Activated T-helper 1 cell treated with anti-CD3 and anti-CD28 coated beads, Interleukin-12 subunit alpha, Interleukin-12 subunit beta, Interleukin-2, Interleukin-4 antibody, amounts not matched to agents 30 ng/mL and 10 ng/mL and 1 ng/mL, durations not matched to agents 14 hours and 24 hours and 36 hours (primary cell): ENCODE measurements at places on chromosomes 11 and 22.

- H3K27ac ChIP-seq, result no peak overlapping the region
- H3K4me3 ChIP-seq, result no peak overlapping the region
- peaks cover 14% of the 10 kb centered on the region for H3K27me3 ChIP-seq
- no peaks in the 10 kb centered on the region for H3K36me3 ChIP-seq
Measured at GRCh38 chr11:45391168-45391850, 105.2 kb upstream of the SYT13 start.

- no peaks in the 10 kb centered on the region for H3K27me3 ChIP-seq
- H3K27ac ChIP-seq, result no peak overlapping the region
- no peak overlapping the region for H3K4me3 ChIP-seq
- DNase-seq, result no peak
Measured at GRCh38 chr11:92409355-92409754, 184.7 kb downstream of the FAT3 start.

DNA sequence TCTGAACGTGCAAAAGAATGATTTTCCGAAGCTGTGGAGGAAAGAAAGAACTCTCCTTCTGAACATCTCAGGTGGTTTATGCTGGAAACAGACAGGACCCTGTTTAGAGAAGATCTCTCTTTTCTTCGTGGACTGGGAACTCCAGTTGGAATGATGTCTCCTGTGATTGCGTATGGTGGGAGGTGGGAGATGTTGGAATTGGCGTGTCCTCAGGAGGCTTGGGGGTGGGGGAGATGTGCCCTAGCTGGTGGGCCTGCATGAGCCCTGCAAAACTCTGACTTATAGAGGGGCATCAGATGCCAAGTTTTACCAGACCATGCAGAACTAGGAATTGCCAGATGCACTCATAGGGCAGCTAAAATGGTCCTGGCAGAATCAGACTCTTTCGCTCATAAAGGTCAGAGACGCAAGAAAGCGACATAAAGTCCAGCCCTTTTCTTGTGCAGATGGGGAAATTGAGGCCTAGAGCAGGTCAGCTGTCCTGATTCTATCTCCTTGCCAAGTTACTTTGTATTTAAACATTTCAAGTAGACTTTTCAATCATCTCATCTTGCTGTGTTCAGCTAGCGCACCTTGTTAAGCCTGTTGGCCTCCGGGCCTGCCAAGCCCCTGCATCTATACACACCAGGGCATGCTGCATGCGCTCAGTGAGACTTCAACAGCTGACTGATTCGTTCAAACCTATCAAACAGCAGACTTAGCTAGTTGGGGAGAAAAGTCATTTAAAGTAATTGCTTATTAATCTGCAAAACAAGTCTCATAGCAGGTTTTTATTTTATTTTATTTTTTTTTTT is 34.2 kb upstream of the EHF start:
- H3K27me3 ChIP-seq, result peaks cover 23% of the 10 kb centered on the region
- no peak for DNase-seq
- H3K4me3 ChIP-seq, result no peak overlapping the region
- no peaks in the 10 kb centered on the region for H3K36me3 ChIP-seq

DNA sequence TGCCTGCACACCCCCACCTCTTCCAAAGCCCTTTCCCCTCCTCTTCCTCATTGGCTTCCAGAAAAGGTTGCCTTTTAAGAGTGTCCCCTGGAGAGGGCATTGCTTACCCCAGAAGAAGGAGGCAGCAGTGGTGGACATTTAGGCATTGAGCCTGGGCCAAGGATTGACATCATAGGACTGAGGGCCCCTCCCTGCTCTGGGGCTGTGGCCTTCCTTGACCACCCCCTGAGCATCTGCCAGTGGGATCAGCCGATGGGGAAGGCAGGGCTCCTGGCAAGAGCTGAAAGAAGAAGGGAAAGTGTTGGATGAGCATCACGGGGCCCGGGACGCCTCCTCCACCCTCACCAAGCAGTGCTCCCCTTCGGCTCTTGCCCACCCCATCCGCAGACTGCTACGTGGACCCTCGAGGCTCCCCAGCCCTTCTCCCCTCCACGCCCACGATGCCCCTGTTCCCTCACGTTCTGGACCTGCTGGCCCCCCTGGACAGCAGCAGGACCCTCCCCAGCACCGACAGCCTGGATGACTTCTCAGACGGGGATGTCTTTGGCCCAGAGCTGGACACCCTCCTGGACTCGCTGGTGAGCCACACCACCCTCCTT is 37.4 kb downstream of the ZC3H7B start:
- H3K4me3 ChIP-seq, result no peak overlapping the region
- H3K36me3 ChIP-seq, result peaks cover 10% of the 10 kb centered on the region
- DNase-seq, result no peak
- no peak overlapping the region for H3K27ac ChIP-seq
